Caco-2 (cell line): ENCODE measurements at places on chromosomes 2 and 18. TPM values are rescaled to one million over a fixed set of nuclear protein-coding genes. Genes with fewer than 3 reads are reported as not detected.

Gene NRP2
- total RNA-seq, result 95.6 and 96.9 TPM in 2 replicates

- no peaks in the 10 kb centered on the region for H3K27me3 ChIP-seq
- DNase-seq, result peak; percentile 56
- peak overlapping the region; percentile 84 for H3K27ac ChIP-seq
- peaks cover 21% of the 10 kb centered on the region for H3K4me1 ChIP-seq
- no peaks in the 10 kb centered on the region for H3K36me3 ChIP-seq
Measured at GRCh38 chr18:31261792-31262582, 56.0 kb upstream of the DSG1 start.

GRCh38 chr18:42442656-42443055 lies 487.6 kb downstream of the PIK3C3 start:
- H3K27ac ChIP-seq, result no peak overlapping the region
- H3K4me3 ChIP-seq, result no peak overlapping the region
- no peaks in the 10 kb centered on the region for H3K27me3 ChIP-seq
- H3K36me3 ChIP-seq, result no peaks in the 10 kb centered on the region

DNA sequence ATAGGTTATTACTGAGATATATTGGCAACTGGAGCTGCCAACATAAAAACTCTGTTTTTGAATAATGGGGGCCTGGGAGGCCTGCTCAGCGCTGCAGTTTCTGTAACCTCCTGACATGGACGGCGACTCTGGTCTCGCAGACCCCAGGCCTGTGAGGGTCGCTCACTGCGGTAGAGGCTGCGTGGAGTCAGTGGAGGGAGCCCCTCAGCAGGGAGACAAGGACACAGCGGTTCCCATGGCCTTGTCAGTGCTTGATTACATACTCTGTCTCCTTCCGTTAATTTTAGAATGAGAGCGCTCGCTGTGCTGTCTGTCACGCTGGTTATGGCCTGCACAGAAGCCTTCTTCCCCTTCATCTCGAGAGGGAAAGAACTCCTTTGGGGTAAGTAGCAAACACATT lies 858 bp downstream of the TPO start:
- H3K36me3 ChIP-seq, result no peaks in the 10 kb centered on the region
- H3K4me3 ChIP-seq, result no peak overlapping the region
- H3K4me1 ChIP-seq, result no peaks in the 10 kb centered on the region
- H3K27me3 ChIP-seq, result no peaks in the 10 kb centered on the region; the same call in 1 of the 2 replicates
- H3K27ac ChIP-seq, result no peak overlapping the region

- no peaks in the 10 kb centered on the region for H3K27me3 ChIP-seq
- H3K27ac ChIP-seq, result no peak overlapping the region
- peaks cover 36% of the 10 kb centered on the region for H3K4me1 ChIP-seq
- DNase-seq, result peak; percentile 43
- H3K36me3 ChIP-seq, result no peaks in the 10 kb centered on the region
- no peak overlapping the region for H3K4me3 ChIP-seq
Measured at GRCh38 chr2:190641469-190641868, 7.4 kb upstream of the NAB1 start.

Gene GRHL1
- total RNA-seq, result 10.5 and 11.6 TPM in 2 replicates

GRCh38 chr2:160917850-160918249 lies 242.4 kb upstream of the TANK start:
- no peak overlapping the region for H3K27ac ChIP-seq
- no peak for DNase-seq
- H3K4me3 ChIP-seq, result no peak overlapping the region
- H3K4me1 ChIP-seq, result no peaks in the 10 kb centered on the region
- H3K36me3 ChIP-seq, result no peaks in the 10 kb centered on the region

Gene PLGLB2
- 0.77 and 1.1 TPM in 2 replicates for total RNA-seq

DNA sequence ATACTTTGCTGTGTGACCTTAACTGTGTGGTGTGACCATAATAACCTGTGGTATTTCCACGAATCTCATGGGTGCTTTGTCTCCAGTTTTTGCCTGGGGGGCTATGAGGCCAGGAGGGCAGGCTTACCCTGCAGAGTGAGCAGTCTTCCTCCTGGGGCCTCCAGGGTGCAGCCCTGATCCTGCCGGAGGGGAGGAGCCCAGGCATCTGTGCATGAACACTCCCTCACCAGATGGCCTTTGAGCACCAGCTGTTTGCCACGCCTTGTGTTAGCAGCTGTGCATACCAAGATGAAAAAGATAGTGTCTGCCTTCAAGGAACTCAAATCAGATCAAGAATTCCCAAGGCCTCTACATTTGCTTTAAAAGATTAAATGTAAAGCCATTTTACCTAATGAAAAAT lies 75.0 kb upstream of the RBM44 start:
- peak; percentile 87 for DNase-seq
- no peaks in the 10 kb centered on the region for H3K27me3 ChIP-seq
- H3K4me3 ChIP-seq, result no peak overlapping the region
- peak overlapping the region; percentile 81 for H3K27ac ChIP-seq

- no peaks in the 10 kb centered on the region for H3K27me3 ChIP-seq
- no peaks in the 10 kb centered on the region for H3K36me3 ChIP-seq
- no peak overlapping the region for H3K4me3 ChIP-seq
- peaks cover 41% of the 10 kb centered on the region for H3K4me1 ChIP-seq
- DNase-seq, result no peak
Measured at GRCh38 chr18:62877411-62878221, 162.3 kb downstream of the PHLPP1 start.

- H3K36me3 ChIP-seq, result no peaks in the 10 kb centered on the region
- H3K4me3 ChIP-seq, result no peak overlapping the region
- peak; percentile 30 for DNase-seq
- H3K4me1 ChIP-seq, result no peaks in the 10 kb centered on the region
- H3K27me3 ChIP-seq, result no peaks in the 10 kb centered on the region
- no peak overlapping the region for H3K27ac ChIP-seq
Measured at GRCh38 chr2:200618590-200619021, 32.8 kb downstream of the AOX1 start.

DNA sequence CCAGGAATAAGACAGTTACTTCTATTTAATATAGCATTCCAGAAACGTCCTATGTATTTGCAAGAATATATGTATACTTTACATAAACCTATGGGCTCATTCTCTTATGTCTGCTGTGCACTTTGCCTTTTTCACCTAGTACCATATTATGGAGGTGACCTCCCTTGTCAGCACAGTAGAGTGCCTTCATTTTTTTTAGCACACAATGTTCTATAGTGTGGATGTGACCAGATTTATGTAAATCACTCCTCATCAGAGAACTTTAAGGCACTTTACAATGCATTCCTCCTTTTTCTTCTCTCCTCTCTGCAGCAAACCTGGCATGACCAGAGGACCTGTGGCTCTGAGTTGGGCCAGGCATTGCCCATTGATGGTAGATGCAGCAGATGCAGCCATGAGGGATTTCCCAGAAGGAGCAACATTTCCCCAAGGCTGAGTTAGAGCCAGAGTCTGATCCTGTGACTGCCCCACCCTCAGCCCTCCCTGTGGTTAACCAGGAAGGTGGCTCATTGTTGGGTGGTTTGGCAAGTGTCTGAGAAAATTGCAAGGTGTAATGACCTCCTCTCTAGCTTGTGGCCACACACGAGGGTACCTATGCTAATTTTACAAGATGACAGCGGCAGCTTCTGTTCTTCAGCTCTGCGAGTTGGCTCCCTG lies 76.5 kb upstream of the DLX2 start:
- H3K27ac ChIP-seq, result no peak overlapping the region
- H3K27me3 ChIP-seq, result 0 out of 2 replicates have a peak, but pooled peaks cover 2% of the 10 kb centered on the region
- peaks cover 6% of the 10 kb centered on the region for H3K4me1 ChIP-seq

DNA sequence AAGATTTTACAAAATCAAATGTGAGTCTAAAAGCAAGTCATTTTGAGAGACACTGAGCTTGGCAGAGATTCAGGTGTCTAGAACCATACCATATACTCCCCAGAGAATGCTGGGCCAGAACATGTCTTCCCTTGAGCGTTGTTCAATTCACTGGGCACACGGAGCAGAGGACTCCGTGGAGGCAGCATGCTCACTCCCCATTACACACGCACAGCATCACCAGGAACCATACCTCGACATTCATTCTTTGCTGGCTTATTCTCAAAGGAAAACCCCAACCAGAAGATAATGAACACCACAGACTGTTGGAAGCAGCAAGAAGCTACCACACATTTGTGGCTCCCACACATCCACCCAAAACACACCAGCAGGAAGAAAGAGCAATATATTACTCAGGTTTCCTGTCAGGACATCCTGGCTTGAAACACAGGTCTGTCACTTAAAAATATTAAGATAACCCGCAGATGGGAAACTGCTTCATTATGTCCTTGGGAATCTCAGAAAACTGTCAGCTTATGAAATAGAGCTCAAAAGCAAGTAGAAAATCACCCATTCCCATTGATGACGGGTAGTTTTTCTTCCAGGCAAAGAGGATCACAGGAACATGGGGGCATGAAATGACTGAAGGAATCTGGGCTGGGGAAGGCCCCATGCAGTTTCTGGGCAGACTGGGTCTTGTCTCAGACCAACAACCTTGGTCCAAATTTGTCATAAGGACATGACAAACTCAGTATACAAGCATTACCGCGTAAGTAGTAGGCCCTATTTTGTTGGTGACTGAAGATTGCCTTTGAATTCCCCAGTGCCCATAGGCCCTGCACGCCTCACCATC lies 46.4 kb downstream of the PCBP1 start:
- no peaks in the 10 kb centered on the region for H3K36me3 ChIP-seq
- peaks cover 58% of the 10 kb centered on the region for H3K4me1 ChIP-seq

DNA sequence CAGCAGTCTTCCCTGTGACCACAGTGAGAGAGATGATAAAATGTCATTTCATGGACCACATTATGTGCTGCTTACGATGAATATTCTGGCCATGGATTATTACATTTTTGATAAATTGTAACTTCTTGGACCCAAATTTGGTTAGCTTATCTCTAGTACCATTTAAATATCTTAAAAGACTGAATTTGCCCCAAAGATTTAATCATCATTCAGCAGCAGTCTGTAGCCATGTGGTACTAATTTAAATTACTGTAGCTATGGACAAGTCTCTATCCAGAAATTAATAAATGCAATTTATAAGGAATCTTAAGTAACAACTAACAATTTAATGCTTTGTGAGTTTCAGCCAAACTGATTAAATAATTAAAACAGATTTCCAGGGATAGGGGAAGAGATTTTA lies 644.9 kb upstream of the FANCL start:
- no peak overlapping the region for H3K27ac ChIP-seq
- H3K4me3 ChIP-seq, result no peak overlapping the region
- DNase-seq, result no peak

GRCh38 chr2:96414161-96414710 lies 78.7 kb downstream of the NCAPH start:
- no peak overlapping the region for H3K4me3 ChIP-seq
- H3K36me3 ChIP-seq, result no peaks in the 10 kb centered on the region

DNA sequence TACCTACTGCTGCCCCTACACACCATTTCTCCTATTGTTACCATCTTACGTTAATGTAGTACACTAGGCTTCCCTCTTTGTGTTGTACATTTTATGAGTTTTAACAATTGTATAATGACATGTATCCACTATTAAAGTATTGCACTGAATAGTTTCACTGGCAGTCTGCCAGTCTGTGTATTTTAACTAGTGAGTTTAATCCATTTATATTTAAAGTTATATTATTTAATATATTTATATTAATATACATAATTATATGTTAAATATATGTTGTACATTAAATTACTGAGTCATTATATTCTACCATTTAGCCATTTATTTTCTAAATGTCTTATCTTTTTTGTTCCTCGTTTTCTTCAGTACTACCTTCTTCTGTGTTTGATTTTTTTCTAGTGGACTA lies 44.8 kb upstream of the PHLPP1 start:
- H3K27ac ChIP-seq, result no peak overlapping the region
- H3K27me3 ChIP-seq, result no peaks in the 10 kb centered on the region
- DNase-seq, result no peak

GRCh38 chr2:96853321-96853720 lies 4.5 kb downstream of the ANKRD39 start:
- H3K4me3 ChIP-seq, result no peak overlapping the region
- peaks cover 5% of the 10 kb centered on the region for H3K36me3 ChIP-seq
- peaks cover 4% of the 10 kb centered on the region; the same call in 1 of the 2 replicates for H3K4me1 ChIP-seq
- H3K27ac ChIP-seq, result no peak overlapping the region

- no peaks in the 10 kb centered on the region for H3K27me3 ChIP-seq
- no peaks in the 10 kb centered on the region for H3K4me1 ChIP-seq
- DNase-seq, result no peak
- no peak overlapping the region for H3K27ac ChIP-seq
Measured at GRCh38 chr18:39326772-39327171, 1761.2 kb upstream of the CELF4 start.

- no peak overlapping the region for H3K27ac ChIP-seq
- no peaks in the 10 kb centered on the region for H3K27me3 ChIP-seq
- H3K36me3 ChIP-seq, result no peaks in the 10 kb centered on the region
- no peak overlapping the region for H3K4me3 ChIP-seq
- DNase-seq, result no peak
Measured at GRCh38 chr2:9658972-9659371, 28.2 kb upstream of the YWHAQ start.

Gene KCNE4
- total RNA-seq, result not detected in 2 replicates

Gene PRKAG3
- not detected in 2 replicates for total RNA-seq

- H3K4me3 ChIP-seq, result no peak overlapping the region
- no peak for DNase-seq
- no peaks in the 10 kb centered on the region for H3K27me3 ChIP-seq
- H3K27ac ChIP-seq, result no peak overlapping the region
- H3K36me3 ChIP-seq, result no peaks in the 10 kb centered on the region
- H3K4me1 ChIP-seq, result no peaks in the 10 kb centered on the region
Measured at GRCh38 chr18:27413495-27414401, 228.6 kb upstream of the CHST9 start.

- H3K4me1 ChIP-seq, result no peaks in the 10 kb centered on the region
- no peaks in the 10 kb centered on the region for H3K27me3 ChIP-seq
- no peak overlapping the region for H3K27ac ChIP-seq
- no peak for DNase-seq
Measured at GRCh38 chr2:75503048-75503607, 57.6 kb downstream of the EVA1A start.

GRCh38 chr2:16142383-16143361 lies 202.3 kb downstream of the MYCN start:
- H3K36me3 ChIP-seq, result no peaks in the 10 kb centered on the region
- no peaks in the 10 kb centered on the region for H3K27me3 ChIP-seq
- H3K27ac ChIP-seq, result no peak overlapping the region

Gene DLX1
- total RNA-seq, result 1.2 TPM in 2 replicates

- DNase-seq, result no peak
- H3K4me3 ChIP-seq, result no peak overlapping the region
- no peaks in the 10 kb centered on the region for H3K4me1 ChIP-seq
- H3K36me3 ChIP-seq, result no peaks in the 10 kb centered on the region
- H3K27me3 ChIP-seq, result no peaks in the 10 kb centered on the region
Measured at GRCh38 chr2:11835403-11835802, 89.0 kb downstream of the LPIN1 start.

GRCh38 chr2:67528320-67528719 lies 131.2 kb downstream of the ETAA1 start:
- H3K27ac ChIP-seq, result no peak overlapping the region
- no peaks in the 10 kb centered on the region for H3K36me3 ChIP-seq
- H3K4me3 ChIP-seq, result no peak overlapping the region
- H3K27me3 ChIP-seq, result no peaks in the 10 kb centered on the region
- no peak for DNase-seq

Gene RGPD3
- 0.14 and 0.27 TPM in 2 replicates for total RNA-seq
